ENCODE measurements at places on chromosomes 16 and 17. TPM values are rescaled to one million over a fixed set of nuclear protein-coding genes. Genes with fewer than 3 reads are reported as not detected.

DNA sequence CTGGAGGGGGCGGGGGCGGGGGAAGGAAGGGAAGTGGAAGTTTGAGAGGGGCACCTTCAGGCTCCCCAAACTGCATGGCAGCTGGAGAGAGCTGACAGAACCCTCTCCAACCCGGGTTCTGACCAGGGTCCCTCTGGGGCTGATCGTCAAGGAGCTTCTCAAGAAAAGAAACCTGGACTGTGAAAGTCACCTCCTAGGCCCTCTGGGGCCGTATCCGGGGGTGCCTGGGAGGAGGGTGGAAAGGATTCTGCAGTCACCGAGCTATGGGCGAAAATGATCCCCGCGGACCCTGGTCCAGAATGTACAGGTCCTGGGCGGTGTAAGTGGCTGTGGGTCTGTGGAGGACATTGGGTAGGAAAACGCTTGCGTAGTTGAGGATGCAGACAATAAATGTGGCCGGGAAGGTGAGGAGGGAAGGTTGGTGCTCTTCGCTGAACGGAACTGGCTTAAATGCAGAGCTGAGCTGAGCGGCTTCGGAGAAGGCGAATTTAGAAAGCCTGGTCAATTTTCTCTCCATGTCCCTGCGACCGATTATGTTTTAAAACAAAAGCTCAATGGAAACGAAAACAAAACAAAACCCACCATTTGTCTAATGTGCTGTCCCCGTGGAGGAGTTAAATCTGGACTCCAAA is 3.6 kb upstream of the LHX1 start:
- DNase-seq = no peak

DNA sequence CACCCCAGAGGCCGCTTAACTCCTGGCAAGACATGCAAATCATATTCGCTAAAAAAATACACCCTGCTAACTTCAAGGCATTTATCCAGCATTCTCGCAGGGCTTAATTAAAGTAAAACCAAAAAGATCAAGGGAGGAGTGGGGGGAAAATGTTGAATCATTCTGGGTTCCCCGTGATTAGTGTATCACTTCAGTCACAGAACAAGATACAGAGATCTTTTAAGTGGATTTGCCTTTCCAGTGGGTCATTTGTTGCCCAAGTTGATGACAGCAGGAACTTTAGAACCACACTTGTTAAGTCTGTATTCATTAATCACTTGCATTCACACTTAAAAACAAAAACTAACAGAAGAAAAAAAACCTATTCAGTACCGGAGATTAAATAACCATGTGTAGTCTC is 17.3 kb downstream of the CRYBA1 start:
- DNase-seq = no peak

DNA sequence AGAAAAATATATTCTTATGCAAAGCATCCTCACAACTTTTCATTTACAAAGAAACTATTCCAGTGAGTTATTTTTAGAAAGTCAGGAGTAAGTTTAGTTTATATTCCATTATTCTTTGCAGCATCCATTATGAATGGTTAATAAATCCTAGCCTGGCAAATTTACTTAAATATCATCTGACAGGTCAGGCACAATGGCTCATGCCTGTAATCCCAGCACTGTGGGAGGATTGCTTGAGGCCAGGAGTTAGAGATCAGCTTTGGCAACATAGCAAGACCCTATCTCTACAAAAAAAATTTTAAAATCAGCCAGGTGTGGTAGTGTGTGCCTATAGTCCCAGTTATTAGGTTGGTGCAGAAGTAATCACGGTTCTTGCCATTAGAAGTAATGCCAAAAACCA is 12.9 kb downstream of the ESRP2 start:
- no peak for DNase-seq

GRCh38 chr17:42422958-42423712 is at the start of gene CAVIN1:
TSS of gene CAVIN1 (minus strand) at chr17:42423256. CDS start at chr17:42423097, 159 bp downstream.
- no peak for DNase-seq

DNA sequence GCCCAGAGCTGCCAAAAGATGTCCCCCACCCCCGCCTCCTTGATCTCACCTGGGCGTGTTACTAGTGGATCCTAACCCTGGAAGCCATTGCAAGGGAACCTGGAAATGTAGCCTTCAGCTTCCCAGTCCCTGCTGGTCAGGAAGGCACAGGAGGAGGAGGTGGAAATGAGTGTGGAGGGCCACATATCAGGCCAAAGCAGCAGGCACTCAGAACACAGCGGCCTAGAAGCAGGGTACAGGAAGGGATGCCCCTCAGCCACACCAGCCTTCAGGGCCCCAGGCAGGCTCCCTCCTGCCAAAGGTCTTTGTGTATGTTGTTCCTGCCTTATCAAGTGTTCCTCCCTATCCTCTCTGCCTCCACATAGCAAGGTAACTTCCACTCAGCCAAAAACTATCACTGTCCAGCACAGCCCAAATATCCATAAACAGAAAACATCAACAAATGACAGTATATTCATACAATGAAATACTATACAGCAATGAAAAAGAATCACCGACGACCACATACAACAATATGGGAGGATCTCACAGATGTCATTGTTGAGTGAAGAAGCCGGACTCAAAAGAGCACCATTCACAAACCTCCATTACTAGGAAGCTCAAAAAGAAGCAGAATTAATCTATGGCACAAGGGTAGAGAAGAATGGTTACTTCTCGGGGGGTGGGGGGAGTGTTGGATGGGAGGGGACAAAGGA is 28.2 kb upstream of the TNFRSF13B start:
- no peak for DNase-seq

- no peak for DNase-seq
Measured at GRCh38 chr16:85891033-85891775, 7.8 kb upstream of the IRF8 start.

DNA sequence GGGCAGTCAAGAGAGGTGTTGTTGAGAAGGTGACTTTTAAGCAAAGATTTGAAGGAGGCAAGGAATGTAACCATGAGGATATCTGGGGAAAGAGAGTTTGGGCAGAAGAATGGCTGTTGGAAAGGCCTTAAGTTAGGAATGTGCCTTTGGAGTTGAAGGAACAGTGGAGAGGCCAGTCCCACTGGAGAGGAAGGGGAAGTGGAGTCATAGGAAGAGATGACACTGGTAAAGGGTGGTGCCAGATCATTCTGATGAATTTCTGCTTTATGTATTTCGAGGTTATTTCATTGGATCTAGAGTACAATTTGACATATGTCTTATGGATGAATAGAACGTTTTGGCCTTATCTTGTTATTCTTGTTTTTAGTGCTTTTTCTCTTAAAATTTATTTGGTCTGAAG is 93.5 kb downstream of the WWP2 start:
- DNase-seq = no peak

- DNase-seq = no peak
Measured at GRCh38 chr17:75008373-75008772, 4.1 kb upstream of the MRPL58 start.

- no peak for DNase-seq
Measured at GRCh38 chr16:80085606-80086005, 455.2 kb upstream of the DYNLRB2 start.

- DNase-seq = no peak
Measured at GRCh38 chr17:74857191-74857590, 2.5 kb downstream of the GRIN2C start.

- DNase-seq = no peak
Measured at GRCh38 chr17:40022497-40022896, 7.3 kb downstream of the CSF3 start.

GRCh38 chr16:27690608-27691007 is 140.7 kb downstream of the KATNIP start:
- no peak for DNase-seq

- DNase-seq = no peak
Measured at GRCh38 chr17:74387365-74388218, 20.3 kb downstream of the GPR142 start.

- peak; percentile 47 for DNase-seq
Measured at GRCh38 chr17:43907998-43908721, 824 bp upstream of the MPP2 start.

DNA sequence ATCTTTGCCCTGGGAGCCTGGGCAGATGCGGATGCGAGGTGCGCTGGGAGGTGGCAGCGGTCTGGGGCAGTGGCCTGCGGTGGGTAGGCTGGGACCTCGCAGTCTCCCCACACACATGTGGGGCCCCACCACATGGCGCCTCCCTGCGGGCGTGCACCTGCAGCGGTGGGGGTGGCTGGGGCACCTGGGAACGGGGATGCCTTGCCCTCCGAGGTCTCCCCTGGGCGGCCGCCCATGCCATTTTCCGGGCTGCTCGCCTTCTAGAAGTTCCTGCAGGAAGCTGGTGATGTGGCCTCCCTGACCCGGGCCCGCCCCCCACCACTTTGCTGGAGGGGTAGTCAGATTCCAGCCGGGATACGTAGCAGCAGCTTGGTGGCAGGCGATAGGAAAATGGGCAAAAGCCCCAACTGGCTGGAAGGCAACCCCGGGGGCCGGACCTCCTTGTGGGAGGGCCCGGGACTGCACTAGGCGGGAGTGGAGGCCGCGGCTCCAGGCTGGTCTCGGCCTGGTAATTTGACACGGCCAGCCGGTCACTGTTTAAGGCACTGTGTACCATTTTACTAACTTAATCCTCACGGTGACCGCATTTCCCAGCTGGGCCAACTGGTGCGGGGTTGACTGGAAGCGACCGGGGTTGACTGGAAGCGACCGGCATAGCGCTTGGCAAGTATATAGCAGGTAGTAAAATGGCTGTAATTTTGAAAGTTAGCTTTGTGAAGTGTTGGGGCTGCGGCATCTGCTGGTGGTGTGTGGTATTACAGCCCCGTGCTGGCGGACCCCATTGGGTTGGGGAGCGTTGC is 38.5 kb downstream of the IGF2BP1 start:
- no peak for DNase-seq

DNA sequence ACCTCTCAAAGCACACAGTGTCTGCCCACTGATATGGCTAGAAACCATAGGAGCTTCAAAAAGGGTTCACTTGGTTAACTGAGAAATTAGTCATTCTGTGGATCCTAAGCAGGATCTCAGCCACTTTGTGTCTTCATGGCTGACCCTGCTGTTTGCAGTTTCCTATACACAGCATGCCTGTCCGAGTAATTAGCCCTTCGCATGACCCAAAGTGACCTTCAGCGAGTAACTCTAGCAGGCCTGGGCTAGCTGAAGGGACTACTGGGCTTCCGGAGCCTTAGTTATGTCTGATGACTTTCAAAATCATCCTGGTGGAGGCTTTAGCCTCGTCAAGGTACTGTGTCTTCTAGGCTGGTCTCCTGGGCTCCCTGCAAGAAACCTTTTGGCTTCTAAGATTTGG is 28.9 kb upstream of the FBXW10B start:
- DNase-seq = no peak

DNA sequence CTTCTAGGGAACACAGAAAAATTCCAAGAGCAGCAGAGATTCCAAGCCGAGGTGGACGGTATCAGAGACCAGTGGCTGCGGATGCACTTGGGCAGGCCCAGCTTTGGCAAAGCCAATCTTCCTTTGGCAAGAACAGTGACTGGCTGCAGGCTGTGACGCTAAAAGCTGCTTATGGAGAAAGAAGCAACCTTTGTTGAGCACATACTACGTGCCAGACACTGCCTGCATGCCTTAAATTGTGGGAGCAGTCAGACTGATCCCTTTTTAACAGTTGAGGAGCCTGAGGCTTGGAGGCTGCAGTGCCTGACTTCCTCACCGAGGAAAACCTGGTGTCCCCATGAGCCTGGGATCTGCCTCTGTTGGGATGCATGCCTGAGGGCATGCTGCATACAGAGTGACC is 69.0 kb upstream of the AMZ2 start:
- no peak for DNase-seq

DNA sequence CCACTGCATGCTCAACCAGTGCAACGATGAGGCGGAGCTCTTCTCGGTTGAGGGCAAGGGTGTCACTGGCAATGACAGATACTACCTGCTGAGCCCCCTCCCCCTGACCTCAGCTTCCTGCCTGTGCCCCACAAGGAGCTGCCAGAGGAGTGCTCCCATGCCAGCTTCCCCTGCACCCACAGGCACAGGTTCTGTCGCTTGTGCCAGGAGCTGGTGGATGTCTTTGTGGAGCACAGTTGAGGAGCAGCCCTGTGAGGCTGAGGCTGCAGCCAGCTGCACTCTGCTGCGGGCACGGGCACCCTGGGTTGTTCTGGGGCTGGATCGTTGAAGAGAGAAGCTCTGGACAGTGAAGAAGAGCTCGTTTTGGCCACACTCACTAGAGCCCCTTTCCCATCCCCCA is 165.3 kb upstream of the ZNF267 start:
- DNase-seq = no peak

GRCh38 chr17:5919089-5919488 is 151.1 kb upstream of the WSCD1 start:
- no peak for DNase-seq

DNA sequence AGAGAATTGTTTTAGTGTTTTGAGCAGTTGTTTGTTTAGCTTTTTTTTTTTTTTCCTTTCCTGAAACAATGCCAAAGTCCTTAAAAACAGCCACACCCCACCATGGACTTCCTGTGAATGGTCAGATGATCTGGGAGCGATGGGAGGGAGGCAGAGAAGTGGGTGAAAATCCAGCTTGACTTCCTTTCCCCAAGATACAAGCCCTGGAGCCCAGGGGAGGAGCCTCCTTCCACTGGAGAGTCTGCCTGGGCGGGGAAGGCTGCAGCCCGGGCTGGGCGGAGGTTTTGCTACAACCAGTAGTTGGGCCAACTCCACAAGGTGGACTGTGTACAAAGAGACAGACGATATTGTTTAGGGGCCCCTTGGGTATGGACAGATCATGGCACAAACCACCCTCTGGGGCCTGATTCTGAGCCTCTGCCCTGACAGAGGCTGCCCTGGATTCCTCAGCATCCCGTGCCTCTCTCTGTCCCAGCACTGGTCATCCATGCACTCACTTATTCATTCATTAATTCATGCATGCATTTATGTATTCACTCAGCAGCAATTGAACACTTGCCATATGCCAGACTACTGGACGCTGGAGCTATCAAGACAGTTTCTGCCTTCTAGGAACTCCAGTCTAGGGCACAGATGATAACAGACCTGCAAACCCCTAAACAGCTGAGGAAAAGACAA is 29.8 kb downstream of the WSB1 start:
- no peak for DNase-seq

DNA sequence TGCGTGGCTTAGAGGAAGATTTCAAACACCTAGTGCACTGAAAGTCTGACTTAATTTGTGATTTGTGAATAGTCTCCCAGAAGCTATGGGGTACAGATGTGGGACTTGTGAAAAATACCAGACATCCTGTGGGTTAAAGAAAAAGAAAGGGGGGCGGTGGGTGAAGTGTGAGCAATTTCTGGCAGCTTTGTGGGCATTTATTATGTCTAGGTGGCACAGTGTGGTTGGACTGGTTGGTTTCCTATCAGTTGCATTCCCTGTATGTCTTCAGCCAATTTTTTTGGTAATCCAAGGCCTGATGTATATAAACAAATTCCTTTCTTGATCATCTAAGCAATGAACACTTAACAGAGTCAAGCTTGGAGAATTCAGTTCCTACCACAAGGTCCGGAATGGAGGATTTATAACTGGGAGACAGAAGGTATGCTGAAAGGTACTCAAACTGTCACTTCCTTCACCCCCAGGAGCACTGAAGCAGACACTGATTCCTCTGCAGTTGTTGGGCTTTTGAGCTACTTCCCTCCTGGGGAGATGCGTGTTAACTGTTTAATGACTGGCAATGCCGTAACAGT is 211.6 kb downstream of the WWOX start:
- no peak for DNase-seq

Gene BEAN1
- total RNA-seq = not detected

Gene FAM117A
- total RNA-seq = 10.3 TPM

Gene MYH1
- not detected for total RNA-seq

Gene ANKS3
- 19.4 TPM for total RNA-seq

Gene PLLP
- total RNA-seq = 0.33 TPM

Gene ANKRD11
- total RNA-seq = 162 TPM

Gene HOXB13
- total RNA-seq = not detected
